GM23338 (cell line): ENCODE measurements at places on chromosomes 1 and 21.

GRCh38 chr1:159171254-159171687 lies at the start of gene CADM3:
CADM3 (plus strand) TSS chr1:159171615; CDS start chr1:159171766, 151 bp downstream.
- peaks cover 12% of the 10 kb centered on the region; the same call in 1 of the 2 replicates for H3K27me3 ChIP-seq
- no peak within 1 kb of the TSS for H3K27ac ChIP-seq
- peak within 1 kb of the TSS; percentile 93 for H3K4me3 ChIP-seq
- peak; percentile 84 for DNase-seq

DNA sequence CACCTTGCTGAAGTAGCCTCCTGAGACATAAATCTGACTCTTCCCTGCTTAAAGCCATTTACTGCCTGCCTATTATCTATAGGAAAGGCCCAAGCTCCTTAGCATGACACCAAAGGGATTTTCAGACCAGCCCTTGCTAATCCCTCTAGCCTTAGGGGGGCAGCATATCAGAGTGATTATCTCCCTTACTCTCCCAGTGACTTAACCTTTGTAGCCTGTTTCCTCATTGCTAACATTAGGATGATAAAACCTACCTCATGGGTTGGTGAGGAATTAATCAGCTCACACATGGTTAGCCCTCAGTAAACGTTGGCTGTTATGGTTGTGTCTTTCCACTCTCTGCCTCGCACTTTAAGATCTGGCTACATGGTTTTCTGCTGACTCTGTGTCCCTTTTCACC lies 70.1 kb downstream of the ROR1 start:
- DNase-seq: peak; percentile 58
- no peak overlapping the region for H3K27ac ChIP-seq
- H3K4me3 ChIP-seq: no peak overlapping the region
- no peaks in the 10 kb centered on the region for H3K36me3 ChIP-seq
- H3K27me3 ChIP-seq: no peaks in the 10 kb centered on the region

GRCh38 chr1:171484760-171485374 lies 463 bp upstream of the PRRC2C start:
- H3K4me3 ChIP-seq: peak overlapping the region; percentile 85
- H3K27ac ChIP-seq: peak overlapping the region; percentile 85; the same call in 1 of the 2 replicates
- no peaks in the 10 kb centered on the region for H3K27me3 ChIP-seq
- H3K36me3 ChIP-seq: no peaks in the 10 kb centered on the region
- peaks cover 10% of the 10 kb centered on the region; the same call in 1 of the 2 replicates for H3K4me1 ChIP-seq

GRCh38 chr21:42572906-42573495 lies 59.3 kb downstream of the SLC37A1 start:
- H3K27ac ChIP-seq: no peak overlapping the region
- peaks cover 11% of the 10 kb centered on the region; the same call in 1 of the 2 replicates for H3K36me3 ChIP-seq
- H3K4me1 ChIP-seq: no peaks in the 10 kb centered on the region
- no peak overlapping the region for H3K4me3 ChIP-seq

- no peaks in the 10 kb centered on the region for H3K36me3 ChIP-seq
- peaks cover 15% of the 10 kb centered on the region for H3K4me1 ChIP-seq
- H3K27ac ChIP-seq: no peak within 1 kb of the TSS
- H3K27me3 ChIP-seq: peaks cover 50% of the 10 kb centered on the region
- DNase-seq: peak; percentile 93
These were observed at the start of gene HPCA for GRCh38 chr1:32886004-32886827. HPCA (plus strand) TSS chr1:32886491; CDS start chr1:32888899, 2,408 bp downstream.

- H3K27me3 ChIP-seq: no peaks in the 10 kb centered on the region
- no peak overlapping the region for H3K4me3 ChIP-seq
- H3K27ac ChIP-seq: no peak overlapping the region
- DNase-seq: no peak
- H3K36me3 ChIP-seq: no peaks in the 10 kb centered on the region
These were observed 6.0 kb downstream of the ZCCHC17 start for GRCh38 chr1:31302709-31303441.

DNA sequence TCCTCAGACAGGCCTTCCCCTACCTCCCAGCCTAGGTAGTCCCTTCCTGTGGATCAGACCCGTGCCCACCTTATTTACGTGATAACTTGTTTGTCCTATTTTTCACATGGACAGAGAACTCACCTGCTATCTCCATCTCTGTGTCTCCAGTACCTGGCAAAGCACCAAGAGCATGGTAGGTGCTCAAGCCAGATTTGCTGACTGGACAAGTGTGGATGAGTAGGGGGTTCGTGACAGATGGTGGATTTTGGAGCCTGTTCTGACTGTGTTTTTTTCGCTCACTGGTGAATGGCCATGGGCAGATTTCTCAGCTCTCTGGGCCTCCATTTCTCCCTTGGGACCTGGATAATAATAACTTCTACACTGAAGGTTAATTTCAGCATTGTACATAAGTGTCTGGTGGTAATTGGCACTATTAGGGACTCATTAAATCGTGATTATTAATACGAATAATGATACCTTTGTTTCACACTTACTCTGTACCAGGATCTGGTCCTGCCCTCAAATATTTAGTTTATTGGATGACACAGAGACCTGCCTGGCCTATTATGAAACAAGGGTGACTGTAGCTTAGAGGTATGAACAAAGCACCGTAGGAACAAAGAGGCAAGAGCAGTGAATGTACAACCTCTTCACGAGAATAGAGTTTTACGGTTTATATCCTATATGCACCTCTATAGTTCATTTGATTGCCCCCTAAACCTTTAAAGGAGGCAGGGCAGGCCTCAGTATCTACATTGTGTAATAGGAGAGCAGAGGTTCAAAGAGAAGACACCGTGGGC lies 24.5 kb upstream of the SLC26A9 start:
- no peaks in the 10 kb centered on the region for H3K36me3 ChIP-seq
- H3K4me1 ChIP-seq: no peaks in the 10 kb centered on the region
- no peak for DNase-seq
- no peak overlapping the region for H3K4me3 ChIP-seq
- H3K27ac ChIP-seq: no peak overlapping the region

GRCh38 chr1:183472488-183473216 lies at the start of gene SMG7:
SMG7 (plus strand) TSS chr1:183472499; CDS start chr1:183472621, 122 bp downstream.
- no peaks in the 10 kb centered on the region for H3K27me3 ChIP-seq
- peak within 1 kb of the TSS; percentile 86 for H3K4me3 ChIP-seq
- peaks cover 30% of the 10 kb centered on the region for H3K4me1 ChIP-seq
- no peaks in the 10 kb centered on the region for H3K36me3 ChIP-seq

DNA sequence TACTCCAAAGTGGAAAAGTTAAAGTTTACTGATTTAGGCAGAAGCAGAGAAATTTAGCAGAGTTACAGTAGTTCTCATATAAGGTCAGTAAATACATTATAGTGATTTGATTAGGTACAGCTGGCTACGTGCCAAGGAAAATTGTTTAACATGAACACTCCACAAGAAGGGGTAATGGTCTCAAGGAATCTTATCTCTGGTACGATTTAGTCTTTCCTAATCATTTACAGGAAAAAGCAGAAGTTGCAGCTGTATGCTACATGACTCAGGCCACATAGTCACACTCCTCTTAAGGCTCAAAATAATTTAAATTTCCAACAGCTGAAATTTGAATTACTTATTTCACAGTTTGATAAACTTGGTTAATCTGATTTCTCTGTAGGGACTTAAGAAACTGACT lies 36.9 kb upstream of the OR2B11 start:
- no peak overlapping the region for H3K27ac ChIP-seq
- H3K4me3 ChIP-seq: no peak overlapping the region
- peaks cover 9% of the 10 kb centered on the region for H3K4me1 ChIP-seq
- DNase-seq: no peak

DNA sequence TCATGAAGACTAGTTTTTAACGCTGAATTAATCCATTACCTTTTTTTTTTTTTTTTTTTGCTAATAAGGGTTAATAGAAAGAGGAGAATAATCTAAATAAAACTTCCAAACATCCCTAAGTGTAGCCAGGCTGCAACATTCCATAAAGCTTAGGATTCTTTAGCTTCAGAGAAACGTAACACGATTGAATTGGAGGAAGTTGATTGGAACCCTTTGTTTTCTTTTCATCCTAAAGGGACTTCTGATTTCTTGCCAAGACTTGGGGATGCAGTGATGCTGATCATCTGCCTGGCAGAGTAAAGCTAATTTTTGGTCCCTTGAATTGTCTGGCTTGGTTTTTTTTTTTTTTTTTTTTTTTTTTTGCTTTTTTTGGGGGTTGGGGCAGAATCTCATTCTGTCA lies 142.9 kb downstream of the VPS13D start:
- no peak overlapping the region for H3K27ac ChIP-seq
- no peaks in the 10 kb centered on the region for H3K27me3 ChIP-seq
- no peak overlapping the region for H3K4me3 ChIP-seq
- peaks cover 7% of the 10 kb centered on the region; the same call in 1 of the 2 replicates for H3K4me1 ChIP-seq

- DNase-seq: no peak
- H3K27me3 ChIP-seq: no peaks in the 10 kb centered on the region
- H3K27ac ChIP-seq: no peak overlapping the region
These were observed 72.5 kb downstream of the DPT start for GRCh38 chr1:168656485-168656884.

DNA sequence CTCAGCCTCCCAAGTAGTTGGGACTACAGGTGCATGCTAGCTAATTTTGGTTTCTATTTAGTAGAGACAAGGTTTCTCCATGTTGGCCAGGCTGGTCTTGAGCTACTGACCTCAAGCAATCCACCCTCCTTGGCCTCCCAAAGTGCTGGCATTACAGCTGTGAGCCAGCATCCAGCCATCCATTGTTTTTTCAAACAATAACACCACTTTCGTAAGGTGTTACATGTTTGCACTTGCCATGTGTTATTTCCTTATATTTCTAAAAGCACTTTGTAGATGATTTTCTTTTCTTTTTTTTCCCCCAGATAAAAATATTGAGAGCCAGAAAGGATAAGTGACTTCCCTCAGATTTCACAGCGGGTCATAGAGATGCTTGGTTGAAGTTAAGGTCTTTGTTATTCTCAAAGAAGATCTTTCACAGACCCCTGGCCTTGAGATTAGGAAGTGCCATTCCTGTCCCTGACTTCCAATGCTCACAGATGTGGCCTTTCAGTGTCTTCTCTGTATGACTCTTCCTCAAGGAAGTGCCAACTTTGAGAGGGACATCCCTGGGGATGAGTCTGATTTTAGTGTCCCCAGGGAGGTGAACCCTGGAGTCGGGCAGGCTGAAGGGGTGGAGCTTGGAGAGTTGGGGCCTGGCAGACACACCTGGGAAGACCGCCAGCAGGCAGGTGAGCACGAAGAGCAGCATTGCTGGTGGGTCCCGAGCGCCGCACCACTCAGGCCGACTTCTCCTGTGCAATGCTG lies 6.3 kb downstream of the PIGR start:
- H3K4me3 ChIP-seq: no peak overlapping the region
- H3K4me1 ChIP-seq: no peaks in the 10 kb centered on the region
- no peak for DNase-seq
- H3K36me3 ChIP-seq: no peaks in the 10 kb centered on the region
- no peaks in the 10 kb centered on the region for H3K27me3 ChIP-seq

GRCh38 chr1:16443975-16444770 lies 3.6 kb downstream of the NECAP2 start:
- H3K27ac ChIP-seq: no peak overlapping the region
- no peaks in the 10 kb centered on the region; the same call in 1 of the 2 replicates for H3K4me1 ChIP-seq
- no peak overlapping the region for H3K4me3 ChIP-seq
- H3K27me3 ChIP-seq: peaks cover 10% of the 10 kb centered on the region; the same call in 1 of the 2 replicates

DNA sequence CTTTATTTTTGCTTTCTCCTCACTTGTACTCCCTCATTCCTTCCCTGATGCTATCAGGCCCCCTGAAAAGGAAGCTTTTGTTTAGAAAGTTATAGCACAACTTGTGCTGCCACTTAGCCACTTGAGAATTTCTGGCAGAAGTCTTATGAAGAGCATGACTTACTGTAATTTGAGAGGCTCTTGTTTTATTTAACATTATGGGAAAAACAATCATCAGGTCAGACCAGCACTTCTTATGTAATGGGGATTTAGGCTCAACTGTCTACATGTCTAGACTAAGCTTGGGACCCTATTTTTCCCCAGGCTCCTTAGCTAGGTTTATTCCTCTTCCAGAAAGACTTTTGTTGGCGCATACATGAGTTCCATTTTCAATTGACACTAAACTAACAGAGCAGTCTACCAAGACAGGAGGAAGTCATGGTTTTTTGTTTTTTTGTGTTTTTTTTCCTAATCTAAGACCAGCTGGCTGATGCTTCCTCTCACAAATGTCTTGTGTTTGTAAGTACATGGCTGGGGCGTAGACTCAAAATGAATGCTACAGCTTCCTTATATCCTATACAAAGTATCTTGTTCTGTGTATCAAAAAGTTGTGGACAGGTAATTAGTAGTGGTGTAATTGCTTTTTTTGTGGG lies 31.5 kb downstream of the TNFSF4 start:
- H3K4me3 ChIP-seq: no peak overlapping the region
- H3K4me1 ChIP-seq: no peaks in the 10 kb centered on the region
- H3K27ac ChIP-seq: no peak overlapping the region

DNA sequence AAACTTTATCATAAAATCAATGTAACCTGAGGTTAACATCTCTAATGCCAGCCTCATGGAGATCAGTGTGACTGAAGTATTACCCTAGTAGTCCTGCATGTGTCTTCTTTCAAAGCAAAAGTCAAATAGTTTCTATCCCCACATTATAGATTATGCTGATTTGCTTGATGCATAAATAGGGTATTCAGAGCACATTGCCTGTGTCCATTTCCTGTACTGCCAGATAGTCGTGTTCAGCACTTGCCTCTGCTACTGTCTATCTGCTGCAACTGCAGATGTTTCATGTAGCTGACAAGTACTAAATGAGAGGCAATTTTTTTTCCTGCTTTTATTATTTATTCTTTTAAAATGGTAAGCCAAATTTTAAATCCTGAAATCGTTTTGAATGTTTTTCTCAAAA lies 348.7 kb downstream of the CHRM3 start:
- no peak overlapping the region for H3K4me3 ChIP-seq
- H3K4me1 ChIP-seq: no peaks in the 10 kb centered on the region
- H3K27me3 ChIP-seq: no peaks in the 10 kb centered on the region
- H3K36me3 ChIP-seq: no peaks in the 10 kb centered on the region
- no peak for DNase-seq

DNA sequence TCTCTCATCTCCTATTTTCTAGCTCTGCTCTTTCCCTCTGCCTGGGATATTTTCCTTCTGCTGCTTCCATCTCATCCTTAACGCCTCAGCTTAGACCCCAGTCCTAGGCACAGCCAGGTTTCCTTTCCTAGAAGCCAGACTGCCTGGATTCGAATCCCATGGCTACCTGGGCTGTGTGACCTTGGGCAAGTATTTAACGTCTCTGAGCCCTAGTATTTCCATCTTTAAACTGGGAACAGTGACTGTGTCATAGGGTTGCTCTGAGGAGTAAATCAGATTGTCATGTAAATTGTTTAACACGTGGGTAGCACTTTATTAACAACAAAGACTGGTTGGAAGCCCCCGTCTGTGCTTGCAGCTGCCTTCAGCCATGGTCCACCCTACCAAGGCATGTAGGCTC lies 18.4 kb downstream of the DHRS3 start:
- H3K27me3 ChIP-seq: 0 out of 2 replicates have a peak, but pooled peaks cover 3% of the 10 kb centered on the region
- no peaks in the 10 kb centered on the region for H3K36me3 ChIP-seq
- no peak overlapping the region for H3K27ac ChIP-seq
- no peak for DNase-seq
- H3K4me3 ChIP-seq: no peak overlapping the region

DNA sequence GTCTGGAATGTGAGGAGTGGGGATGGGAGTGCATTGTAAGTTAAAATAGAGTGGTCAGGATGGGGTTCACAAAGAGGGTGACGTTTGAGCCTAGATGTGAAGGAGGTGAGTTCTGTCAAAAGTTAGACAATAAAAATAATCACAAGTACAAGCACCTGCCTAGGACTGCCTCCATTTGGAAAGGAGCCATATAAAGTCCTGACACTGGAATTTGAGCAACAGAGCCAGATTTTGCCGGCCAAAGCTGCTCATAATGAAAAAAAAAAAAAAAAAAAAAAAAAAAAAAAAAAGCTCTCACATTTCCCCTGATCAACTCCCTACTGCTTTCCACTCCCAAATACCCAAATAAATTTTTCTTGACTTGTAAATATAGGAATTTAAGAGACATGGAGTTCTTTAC lies 4.1 kb downstream of the PALMD start:
- peaks cover 27% of the 10 kb centered on the region for H3K4me1 ChIP-seq
- no peak overlapping the region for H3K27ac ChIP-seq
- no peaks in the 10 kb centered on the region for H3K36me3 ChIP-seq
- no peak for DNase-seq
- H3K4me3 ChIP-seq: no peak overlapping the region
